ENCODE measurements at places on chromosomes 16 and 17.
A peak's percentile ranks its signal among the peaks of the same experiment; 100 is the strongest.

DNA sequence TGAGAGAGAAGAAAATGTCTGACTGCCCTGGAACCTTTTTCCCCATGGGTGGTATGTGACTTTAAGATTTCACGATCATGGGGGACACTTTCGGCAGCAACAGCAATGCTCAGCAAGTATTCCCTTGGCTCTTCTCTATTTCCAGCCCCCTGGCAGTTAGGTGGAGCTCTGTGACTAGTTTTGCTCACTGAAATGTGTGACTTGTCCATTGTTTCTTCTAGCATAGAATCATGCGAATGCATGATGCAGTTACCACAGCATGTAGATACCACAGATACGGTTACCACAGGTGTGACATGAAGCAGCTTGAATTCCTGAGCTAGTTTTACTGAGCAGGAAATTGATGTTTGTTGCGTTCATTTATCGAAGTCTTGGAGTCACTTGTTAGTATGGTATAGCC, 1034.5 kb upstream of the EEF2KMT start:
- H3K36me3 ChIP-seq, result no peaks in the 10 kb centered on the region
- no peak overlapping the region for H3K4me3 ChIP-seq
- DNase-seq, result no peak
- no peaks in the 10 kb centered on the region for H3K27me3 ChIP-seq
- H3K27ac ChIP-seq, result no peak overlapping the region

DNA sequence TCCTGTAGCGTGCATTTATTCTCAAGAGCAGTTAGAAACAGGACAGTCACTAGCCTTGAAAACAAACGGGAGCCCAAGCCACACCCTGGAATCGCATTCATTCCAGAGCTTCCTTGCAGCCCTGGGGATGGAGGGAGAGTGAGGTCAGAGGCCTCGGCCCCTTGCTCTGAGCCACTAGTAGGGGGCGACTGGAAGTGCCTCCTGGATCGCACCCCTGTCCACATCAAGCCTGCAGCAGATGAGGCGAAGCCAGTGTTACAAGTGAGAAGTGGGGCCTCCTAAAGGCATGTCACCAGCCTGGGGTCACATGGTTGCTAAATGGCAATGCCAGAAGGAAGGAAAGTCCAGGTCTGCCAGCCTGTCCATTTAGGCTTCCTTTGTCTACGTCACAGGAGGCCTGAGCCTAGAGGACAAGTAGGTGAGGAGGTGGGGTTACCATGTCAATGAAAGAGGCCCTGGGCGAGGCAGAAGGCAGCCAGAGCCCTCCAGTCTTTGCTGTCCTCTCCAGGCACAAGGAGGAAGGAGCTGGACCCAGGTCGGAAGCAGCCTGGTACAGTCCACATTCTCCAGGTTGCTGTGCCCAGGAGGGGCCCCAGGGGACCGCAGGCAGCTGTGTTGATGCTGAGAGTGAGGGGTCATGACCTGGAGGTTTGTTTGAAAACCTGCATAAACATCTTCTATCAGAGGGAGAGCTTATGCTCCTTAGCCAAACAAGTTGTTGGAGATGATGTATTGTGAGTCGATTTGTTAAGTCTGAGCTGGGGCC, 3.0 kb upstream of the RCVRN start:
- no peaks in the 10 kb centered on the region for H3K36me3 ChIP-seq
- DNase-seq, result no peak
- no peak overlapping the region for H3K4me3 ChIP-seq
- H3K4me1 ChIP-seq, result peaks cover 12% of the 10 kb centered on the region

- no peak overlapping the region for H3K4me3 ChIP-seq
- DNase-seq, result peak; percentile 76
- H3K27ac ChIP-seq, result no peak overlapping the region
- peaks cover 23% of the 10 kb centered on the region for H3K4me1 ChIP-seq
- H3K36me3 ChIP-seq, result no peaks in the 10 kb centered on the region
Measured at GRCh38 chr17:68398691-68399637, 58.3 kb downstream of the WIPI1 start.

GRCh38 chr17:8898636-8899035, 31.2 kb upstream of the PIK3R6 start:
- 0 out of 2 replicates have a peak, but pooled peaks cover 6% of the 10 kb centered on the region for H3K27me3 ChIP-seq
- H3K4me3 ChIP-seq, result no peak overlapping the region
- peaks cover 6% of the 10 kb centered on the region for H3K4me1 ChIP-seq

DNA sequence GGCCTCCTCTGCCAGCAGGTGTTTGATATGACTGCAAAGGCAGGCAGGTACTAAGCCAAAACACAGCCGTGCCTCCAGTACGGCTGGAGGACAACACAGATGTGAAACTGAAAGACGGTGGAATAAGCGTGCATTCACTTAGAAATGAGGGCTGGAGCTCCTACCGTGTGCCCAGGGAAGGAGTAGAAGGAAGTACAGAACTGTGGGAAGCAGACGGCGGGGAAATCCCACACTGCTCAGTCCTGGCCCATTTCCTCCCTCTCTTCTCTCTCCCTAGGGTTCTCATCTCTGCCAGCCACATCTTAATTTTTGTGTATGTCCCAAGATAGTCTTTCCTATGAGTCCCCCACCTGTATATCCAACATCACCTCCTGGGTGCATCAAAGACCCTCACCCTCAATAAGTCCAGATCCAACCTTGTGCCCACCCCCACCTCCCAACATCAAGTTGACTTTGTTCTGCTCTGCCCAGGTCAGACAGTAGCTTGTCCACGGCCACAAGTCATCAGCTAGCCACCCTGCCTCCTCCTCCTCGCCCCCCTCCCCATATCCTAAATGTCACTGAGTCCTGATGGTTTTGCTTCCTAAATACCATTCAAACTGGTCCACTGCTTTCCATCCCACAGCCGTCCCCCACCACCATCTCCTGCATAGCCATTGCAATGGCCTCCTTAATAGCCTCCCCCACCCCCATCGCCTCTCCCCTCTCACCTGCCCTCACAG, 77.1 kb upstream of the RPL38 start:
- no peak overlapping the region for H3K27ac ChIP-seq
- H3K4me3 ChIP-seq, result no peak overlapping the region
- DNase-seq, result no peak
- no peaks in the 10 kb centered on the region for H3K36me3 ChIP-seq

- no peak for DNase-seq
- no peaks in the 10 kb centered on the region for H3K4me1 ChIP-seq
- H3K27ac ChIP-seq, result no peak overlapping the region
- no peaks in the 10 kb centered on the region for H3K27me3 ChIP-seq
Measured at GRCh38 chr16:6377956-6378355, 954.7 kb upstream of the RBFOX1 start.

DNA sequence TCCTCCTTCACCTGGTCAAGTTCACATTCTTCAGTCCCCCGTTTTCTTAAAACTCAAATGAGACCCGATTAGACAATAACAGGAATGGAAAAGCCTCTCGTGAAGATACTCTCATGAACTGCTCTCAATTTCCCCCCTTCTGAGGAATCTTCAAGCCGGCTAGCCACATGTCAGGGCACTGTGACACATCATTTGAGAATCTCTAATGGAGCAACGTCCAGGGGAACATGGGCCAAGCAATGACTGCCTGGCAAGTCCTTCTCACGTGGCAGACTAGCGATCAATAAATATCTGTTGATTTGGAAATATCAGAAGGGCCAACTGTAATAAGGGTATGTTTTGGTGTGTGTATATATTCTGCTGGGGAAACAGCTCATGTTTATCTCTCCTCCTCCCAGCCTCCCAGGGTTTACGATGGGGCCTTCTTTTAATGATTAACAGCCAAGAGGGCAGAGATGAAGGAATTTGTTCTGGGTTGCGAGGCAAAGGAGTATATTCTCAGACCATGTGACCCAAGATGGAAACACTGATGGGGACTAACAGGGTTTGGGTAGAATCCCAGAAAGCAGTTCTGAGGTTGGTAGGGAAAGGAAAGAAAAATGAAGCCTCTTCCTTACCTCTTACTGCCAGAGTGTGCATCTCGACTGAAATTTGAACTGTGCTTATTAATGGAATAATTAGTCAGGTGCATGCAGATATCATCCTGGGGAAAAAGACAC, 21.4 kb downstream of the TTLL6 start:
- H3K27me3 ChIP-seq, result peaks cover 37% of the 10 kb centered on the region
- no peak overlapping the region for H3K4me3 ChIP-seq
- H3K4me1 ChIP-seq, result 0 out of 2 replicates have a peak, but pooled peaks cover 7% of the 10 kb centered on the region
- no peak for DNase-seq
- H3K27ac ChIP-seq, result no peak overlapping the region

GRCh38 chr17:78697554-78698343, 84.3 kb downstream of the CYTH1 start:
- H3K27ac ChIP-seq, result no peak overlapping the region
- H3K36me3 ChIP-seq, result peaks cover 21% of the 10 kb centered on the region
- no peaks in the 10 kb centered on the region for H3K27me3 ChIP-seq
- no peak for DNase-seq
- peaks cover 3% of the 10 kb centered on the region for H3K4me1 ChIP-seq

- no peaks in the 10 kb centered on the region for H3K27me3 ChIP-seq
- peaks cover 22% of the 10 kb centered on the region for H3K36me3 ChIP-seq
- peak overlapping the region; percentile 96 for H3K27ac ChIP-seq
- peaks cover 26% of the 10 kb centered on the region for H3K4me1 ChIP-seq
- H3K4me3 ChIP-seq, result peak overlapping the region; percentile 59
Measured at GRCh38 chr17:35244341-35245195, 1.7 kb downstream of the SLFN5 start.

- H3K27ac ChIP-seq, result no peak overlapping the region
- H3K4me3 ChIP-seq, result no peak overlapping the region
- H3K4me1 ChIP-seq, result peaks cover 5% of the 10 kb centered on the region
- H3K27me3 ChIP-seq, result no peaks in the 10 kb centered on the region
Measured at GRCh38 chr17:6797718-6798351, 21.8 kb downstream of the FBXO39 start.

- DNase-seq, result no peak
- no peaks in the 10 kb centered on the region for H3K27me3 ChIP-seq
- no peak overlapping the region for H3K27ac ChIP-seq
- peak overlapping the region; percentile 95 for H3K4me3 ChIP-seq
- H3K4me1 ChIP-seq, result peaks cover 19% of the 10 kb centered on the region
Measured at GRCh38 chr17:731644-732066, 741 bp upstream of the TLCD3A start.

- H3K4me3 ChIP-seq, result no peak overlapping the region
- peak; percentile 66 for DNase-seq
- H3K36me3 ChIP-seq, result peaks cover 13% of the 10 kb centered on the region
- H3K4me1 ChIP-seq, result no peaks in the 10 kb centered on the region
Measured at GRCh38 chr17:66727634-66728570, 107.0 kb upstream of the CACNG5 start.

DNA sequence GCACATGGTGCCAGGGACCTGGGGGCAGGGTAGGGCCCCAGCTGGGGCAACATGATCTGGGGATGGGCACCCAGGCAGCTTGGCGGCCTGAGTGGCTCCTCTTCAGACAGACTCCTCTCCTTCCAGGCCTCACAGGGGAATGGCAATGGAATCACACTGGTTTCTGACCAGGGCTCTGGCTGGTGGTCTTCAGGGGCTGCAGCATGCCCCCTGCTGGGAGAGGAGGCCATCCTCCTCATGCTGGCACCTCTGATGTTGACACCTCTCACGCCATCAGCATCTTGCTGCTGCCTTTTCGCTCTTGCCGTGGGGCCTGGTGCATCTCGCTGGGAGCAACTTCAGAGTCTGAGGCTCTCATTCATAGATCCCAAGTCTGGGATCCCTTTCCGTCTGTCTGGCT, 11.2 kb upstream of the GFOD2 start:
- no peak for DNase-seq
